ENCODE measurements at places on chromosomes 13 and 19.

DNA sequence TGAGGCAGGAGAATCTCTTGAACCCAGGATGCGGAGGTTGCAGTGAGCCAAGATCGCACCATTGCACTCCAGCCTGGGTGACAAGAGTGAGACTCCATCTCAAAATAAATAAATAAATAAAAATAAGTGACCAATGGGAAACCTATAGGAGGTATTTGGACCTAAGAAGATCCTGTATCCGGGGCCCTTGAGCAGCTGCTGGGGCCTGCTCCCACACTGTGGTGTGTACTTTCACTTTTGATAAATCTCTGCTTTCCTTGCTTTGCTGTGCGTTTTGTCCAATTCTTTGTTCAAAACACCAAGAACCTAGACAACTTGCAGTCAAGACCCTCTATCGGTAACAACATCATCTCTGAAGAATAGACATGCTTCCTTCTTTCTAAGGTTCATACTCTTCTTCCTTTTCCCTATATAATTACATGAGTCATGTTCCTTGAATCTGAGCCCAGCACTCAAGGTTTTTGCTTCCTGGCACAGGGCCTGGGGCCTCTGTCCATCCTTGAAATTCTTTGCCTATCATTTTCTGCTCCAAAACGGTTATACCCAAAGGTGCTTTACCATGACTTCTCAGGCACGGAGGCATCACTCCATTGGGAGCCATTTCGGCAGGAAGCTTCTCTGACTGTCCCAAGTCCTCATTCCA is 14.2 kb upstream of the PNMA8C start:
- no peak for DNase-seq

- no peak for DNase-seq
Observed at GRCh38 chr13:39536274-39536673, 66.7 kb downstream of the LHFPL6 start.

DNA sequence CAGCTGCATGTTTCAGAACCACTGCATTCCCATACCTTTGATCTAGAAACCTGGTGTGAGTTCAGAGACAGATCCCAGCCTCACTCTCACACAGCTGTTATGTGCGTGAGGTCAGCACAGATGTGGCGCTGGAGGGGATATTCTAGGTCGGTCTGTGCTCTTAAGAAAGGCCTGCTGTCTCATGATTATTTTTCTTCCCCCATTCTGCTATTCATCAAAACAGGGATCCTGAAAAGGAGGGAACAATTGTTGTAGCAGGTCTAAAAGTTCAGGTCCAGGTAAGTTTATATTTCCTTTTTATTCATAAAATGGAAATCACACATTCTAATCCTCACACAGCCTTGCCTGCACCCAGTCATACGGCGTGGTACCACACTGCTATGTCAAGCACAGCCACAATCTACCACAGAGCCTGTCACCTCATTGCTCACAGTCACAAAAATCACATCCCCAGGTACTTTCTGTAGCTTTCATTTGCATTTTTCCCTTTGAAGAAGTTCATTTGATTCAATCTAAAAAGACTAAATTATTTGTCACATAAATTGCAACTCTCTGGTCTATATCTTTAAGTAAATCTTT is 867 bp downstream of the ZNF546 start:
- no peak for DNase-seq

- DNase-seq: no peak
Observed at GRCh38 chr19:6730153-6730804, 7.1 kb downstream of the GPR108 start.

- DNase-seq: peak; percentile 54
Observed at GRCh38 chr19:53254411-53255341, at the start of gene ZNF677. TSS of gene ZNF677 (minus strand) at chr19:53254873. CDS start at chr19:53251550, 3,323 bp downstream.

Measured in T-helper 2 cell (primary cell).